Activated T-cell treated with anti-CD3 and anti-CD28 coated beads, Interleukin-2, amount 50 U/mL, for 24 hours (primary cell): ENCODE measurements at places on chromosomes 7 and 10.

GRCh38 chr10:20874261-20874660, 22.9 kb downstream of the NEBL start:
- DNase-seq, result no peak

GRCh38 chr10:72108830-72109635, 20.7 kb upstream of the SPOCK2 start:
- no peak for DNase-seq

DNA sequence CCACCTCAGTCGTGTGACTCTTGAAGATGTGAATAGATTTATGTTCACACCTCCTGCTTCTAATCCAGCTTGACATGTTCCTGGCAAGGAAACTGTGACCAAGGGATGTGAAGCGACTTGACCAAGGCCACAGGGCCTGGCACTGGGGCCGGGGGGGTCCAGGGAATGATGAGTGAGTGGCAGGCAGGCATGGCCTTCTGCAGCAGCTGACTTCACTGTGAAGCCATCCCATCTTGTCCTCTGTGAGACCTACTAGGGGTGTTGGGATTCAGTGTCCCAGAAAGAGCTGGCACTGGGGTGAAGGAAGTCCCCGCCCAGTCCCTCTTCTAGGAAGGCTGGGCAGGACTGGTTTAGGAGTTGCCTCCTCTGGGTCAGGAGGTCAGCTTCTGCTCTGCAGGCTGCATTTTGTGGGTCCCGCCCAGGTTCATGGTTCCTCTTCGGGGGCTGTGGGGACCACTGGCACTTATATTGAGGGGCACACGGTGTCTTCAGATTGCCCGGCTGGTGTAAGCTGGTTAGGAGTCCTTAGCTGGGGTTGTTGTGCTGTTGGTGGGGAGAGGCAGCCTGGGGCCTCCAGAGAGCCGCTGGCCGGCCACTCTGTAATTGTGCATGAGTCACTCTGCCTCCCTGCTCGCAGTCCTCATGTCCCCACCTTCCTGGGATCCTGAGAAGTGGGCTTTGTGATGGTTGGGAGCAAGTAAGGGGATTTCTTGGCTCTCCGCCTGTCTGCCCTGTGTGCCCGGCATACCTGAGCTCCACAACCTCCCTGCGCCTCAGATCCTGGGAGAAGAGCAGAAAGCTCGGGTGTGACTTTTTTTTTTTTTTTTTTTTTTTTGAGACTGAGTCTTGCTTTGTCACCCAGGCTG, 11.0 kb downstream of the ZMIZ1 start:
- DNase-seq, result no peak

GRCh38 chr10:101767966-101768790, 7.7 kb downstream of the FGF8 start:
- no peak for DNase-seq

DNA sequence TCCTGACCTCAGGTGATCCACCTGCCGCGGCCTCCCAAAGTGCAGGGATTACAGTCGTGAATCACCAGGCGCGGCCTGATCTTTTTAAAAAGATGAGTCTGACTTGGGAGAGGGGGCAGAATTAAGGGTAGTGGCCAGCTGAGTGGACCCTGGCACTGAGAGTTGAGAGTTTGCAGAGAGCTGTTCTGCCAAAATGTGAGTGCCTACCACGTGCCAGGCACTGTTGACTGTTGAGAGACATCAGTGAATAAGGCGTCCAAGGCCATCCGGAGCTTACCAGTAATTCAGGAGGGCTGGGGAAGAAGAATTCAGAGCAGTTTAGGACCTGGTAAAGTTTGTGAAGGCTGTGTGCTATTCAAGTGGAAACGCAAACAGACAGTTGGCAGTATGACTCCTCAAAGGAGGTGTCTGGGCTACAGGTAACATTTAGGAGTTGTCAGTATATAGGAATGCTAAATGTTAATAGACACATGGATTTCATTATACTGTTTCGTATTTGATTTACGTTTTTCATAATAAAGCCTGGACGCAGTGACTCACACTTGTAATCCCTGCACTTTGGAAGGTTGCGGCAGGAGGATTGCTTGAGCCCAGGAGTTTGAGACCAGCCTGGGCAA, 1.5 kb downstream of the NIPSNAP2 start:
- DNase-seq, result no peak
